ENCODE measurements at places on chromosomes 6 and 20.

DNA sequence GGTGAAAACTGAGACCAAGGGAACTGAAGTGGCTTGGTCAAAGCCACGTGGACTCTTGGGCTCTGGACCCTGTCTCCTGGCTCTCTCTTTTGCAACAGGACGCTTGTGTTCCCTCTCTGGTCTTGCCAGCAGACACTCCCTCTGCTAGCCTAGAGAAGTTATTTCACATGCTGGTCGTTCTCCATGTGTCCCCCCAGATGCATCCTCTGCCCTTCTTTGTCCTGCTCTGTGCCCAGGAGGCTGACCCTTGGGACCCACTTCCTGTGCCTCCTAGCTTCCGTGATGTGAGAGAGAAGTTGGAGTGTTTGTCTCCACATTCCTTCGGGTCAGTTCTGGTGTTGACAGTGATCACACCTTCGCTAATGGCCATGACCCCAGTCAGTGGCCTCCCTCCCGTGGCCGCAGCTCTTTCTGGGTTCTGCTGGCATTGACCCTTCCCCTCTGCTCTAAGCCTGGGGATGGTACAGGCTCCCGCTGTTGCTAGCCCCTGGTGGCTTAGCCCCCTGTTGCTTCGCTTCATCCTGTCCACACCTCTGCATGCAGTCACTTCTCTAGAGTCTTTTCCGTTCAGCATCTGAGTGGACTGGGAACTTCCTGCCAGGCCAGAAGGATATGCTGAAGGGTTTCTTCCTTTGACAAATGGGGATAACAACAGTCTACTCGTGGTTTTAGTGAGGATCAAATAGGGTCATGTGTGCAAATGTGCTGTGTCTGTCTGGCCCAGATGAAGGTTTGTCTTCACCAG lies 70.1 kb upstream of the BMP2 start:
- no peak for DNase-seq

- DNase-seq, result no peak
Observed at GRCh38 chr6:28867086-28867409, 56.7 kb downstream of the TRIM27 start.

DNA sequence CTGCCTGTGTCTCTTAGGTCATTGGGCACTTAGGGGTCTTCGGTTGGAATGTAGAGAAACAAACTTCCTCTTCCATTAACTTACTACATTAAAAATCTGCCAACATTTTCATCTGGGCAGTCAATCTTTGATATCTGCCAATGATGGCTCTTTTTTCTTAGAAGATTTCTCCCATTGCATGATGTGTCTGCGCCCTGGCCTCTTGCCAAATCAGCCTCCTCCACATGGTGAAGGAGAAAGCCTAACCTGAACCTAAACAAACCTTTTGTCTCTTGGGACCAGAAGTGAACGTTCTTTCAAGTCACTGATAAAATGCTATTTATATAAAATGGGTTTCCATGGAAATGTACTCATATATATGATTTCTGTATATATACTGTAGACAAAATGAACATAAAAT lies 998.9 kb upstream of the GJE1 start:
- peak; percentile 6 for DNase-seq

- no peak for DNase-seq
Observed at GRCh38 chr6:104705916-104706442, 153.7 kb downstream of the HACE1 start.

DNA sequence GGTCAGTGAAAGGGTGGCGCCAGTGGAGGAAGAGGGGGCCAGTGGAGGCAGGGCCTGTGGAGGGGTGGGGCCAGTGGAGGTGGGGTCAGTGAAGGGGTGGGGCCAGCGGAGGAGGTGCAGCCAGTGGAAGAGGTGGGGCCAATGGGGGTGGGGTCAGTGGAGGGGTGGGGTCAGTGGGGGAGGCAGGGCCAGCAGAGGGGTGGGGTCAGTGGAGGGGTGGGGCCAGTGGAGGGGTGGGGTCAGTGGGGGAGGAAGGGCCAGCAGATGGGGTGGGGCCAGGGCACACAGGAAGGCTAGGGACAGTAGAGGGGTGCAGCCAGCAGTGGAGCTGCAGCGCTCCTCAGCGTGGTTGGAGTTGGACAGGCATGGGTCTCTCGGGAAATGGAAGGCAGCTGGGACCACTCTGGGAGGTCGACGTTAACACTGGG lies 18.7 kb downstream of the ADRM1 start:
- peak; percentile 40 for DNase-seq

- no peak for DNase-seq
Observed at GRCh38 chr6:33744895-33745546, 1.7 kb downstream of the IP6K3 start.

DNA sequence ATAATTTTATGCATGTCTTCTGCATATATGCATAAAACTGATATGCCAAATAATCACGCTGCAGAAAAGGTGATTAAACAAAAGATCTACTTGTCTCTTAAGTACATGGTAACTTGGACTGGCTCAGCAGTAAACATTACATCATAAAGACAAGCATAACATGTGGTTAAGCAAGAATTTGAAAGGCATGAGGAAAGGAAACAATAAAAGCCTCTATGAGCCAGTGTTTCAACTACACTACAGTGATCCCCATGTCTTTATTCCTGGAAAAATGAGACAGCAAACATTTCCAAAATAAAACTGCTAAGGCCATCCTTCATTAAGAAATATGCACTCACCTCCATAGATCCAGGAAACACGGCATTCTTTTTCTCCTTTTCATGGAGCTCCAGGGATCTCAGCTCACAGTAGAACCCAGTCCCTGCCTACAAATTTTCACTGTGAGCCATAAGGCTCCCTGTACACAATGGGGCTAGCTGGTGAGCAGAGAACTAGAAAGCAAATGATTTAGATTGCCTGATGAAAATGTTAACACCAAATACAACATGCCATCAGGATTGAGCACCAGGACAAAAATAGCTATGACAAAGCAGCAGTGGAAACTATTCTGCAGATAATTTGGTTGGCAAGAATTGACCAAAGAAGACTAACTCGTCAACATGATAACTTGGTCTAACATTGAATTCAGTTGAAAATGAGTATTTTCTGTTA lies 156.1 kb downstream of the COL21A1 start:
- DNase-seq, result no peak

- DNase-seq, result peak; percentile 60
Observed at GRCh38 chr6:85354761-85355618, 94.9 kb upstream of the NT5E start.

DNA sequence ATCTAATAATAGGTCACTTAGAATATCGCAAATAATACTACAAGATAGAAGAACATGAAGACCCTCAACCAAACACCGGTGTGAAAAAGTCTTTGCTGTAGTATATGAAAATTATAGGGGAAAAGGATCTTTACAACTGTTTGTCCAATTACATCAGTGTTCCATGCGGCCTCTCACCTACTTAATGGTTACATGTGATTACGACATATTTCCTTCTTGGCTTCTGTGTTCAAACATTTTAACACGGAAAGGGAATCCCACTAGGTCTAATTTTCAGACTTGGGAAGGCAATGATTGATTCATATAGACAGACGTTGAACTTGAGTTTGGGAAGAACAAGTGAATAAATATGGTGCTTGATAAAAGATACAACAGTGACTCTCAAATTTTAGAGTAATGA lies 273.4 kb downstream of the KIF16B start:
- DNase-seq, result no peak

DNA sequence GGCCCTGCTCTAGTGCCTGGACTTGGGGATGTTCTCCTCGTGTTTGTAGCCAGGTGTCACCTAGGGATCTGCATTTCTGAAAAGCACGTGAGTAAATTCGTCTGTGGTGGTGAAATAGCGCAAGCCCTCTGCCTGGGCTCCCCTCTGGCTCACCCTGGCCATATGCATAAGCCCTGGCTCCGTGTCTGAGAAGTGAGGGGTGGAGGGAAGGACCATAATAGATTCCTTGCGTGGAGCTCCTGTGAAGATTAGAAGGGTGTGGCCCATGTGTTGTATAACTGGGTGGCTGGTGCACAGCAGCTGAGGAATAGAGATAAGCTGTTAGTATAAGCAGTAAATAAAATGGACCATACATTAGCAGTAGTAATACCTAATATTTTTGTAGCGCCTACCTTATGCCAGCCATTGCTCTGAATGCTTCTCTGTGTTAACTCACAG lies 4.8 kb downstream of the BCAS1 start:
- DNase-seq, result no peak

DNA sequence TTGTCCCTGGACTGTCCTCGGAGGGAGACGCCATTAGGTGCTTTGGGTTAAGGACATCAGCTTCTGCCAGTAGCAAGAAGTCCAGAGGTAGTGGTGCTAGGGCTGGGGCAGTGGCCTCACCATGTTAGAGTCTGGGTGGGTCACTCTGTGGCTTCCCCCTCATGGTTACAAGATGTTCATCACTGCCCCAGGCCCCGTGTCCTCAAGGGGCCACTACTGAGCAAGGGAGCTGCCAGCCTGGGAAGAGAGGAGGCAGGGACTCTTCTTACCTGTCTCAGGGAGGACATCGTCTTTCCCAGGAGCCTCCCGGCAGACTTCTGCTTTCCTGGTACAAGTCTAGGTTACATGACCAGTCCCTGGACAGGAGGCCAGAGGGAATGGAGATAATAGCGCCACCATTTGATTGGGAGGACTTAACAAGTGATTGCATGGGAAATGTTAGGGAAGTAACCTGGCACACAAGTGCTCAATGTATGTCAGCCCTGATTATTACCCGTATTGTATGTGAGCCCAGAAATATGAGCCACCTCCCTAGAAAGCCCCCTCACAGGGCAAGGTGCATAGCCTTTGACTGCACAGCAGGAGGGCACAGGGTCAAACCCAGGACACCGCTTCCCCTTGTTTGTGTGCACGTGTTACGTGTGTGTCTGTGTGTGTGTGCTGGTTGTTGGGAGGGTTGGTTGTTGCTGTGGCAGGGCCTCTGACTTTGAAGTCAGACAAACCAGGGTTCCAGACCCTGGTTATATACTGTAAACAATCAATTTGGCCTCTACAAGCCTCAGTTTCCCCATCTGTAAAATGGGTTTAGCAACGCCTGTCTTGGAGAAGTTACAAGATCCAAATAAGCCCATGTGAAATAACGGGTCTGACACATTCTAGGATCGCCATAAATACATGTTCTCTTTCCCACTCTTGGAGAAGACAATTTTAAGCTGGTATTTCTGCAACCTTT lies 30.0 kb downstream of the SIRPA start:
- DNase-seq, result no peak

DNA sequence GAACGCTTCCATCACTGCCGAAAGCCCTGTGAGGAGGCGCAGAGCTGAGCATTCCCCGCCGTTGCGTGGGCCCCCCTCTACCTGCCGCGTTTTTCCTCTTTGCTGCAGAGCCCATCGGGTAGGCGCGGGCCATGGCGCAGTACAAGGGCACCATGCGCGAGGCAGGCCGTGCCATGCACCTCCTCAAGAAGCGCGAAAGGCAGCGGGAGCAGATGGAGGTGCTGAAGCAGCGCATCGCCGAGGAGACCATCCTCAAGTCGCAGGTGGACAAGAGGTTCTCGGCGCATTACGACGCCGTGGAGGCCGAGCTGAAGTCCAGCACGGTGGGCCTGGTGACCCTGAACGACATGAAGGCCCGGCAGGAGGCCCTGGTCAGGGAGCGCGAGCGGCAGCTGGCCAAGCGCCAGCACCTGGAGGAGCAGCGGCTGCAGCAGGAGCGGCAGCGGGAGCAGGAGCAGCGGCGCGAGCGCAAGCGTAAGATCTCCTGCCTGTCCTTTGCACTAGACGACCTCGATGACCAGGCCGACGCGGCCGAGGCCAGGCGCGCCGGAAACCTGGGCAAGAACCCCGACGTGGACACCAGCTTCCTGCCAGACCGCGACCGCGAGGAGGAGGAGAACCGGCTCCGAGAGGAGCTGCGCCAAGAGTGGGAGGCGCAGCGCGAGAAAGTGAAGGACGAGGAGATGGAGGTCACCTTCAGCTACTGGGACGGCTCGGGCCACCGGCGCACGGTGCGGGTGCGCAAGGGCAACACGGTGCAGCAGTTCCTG lies 693 bp downstream of the FAM50B start:
- DNase-seq, result no peak

- no peak for DNase-seq
Observed at GRCh38 chr6:21402368-21402767, 191.2 kb upstream of the SOX4 start.

DNA sequence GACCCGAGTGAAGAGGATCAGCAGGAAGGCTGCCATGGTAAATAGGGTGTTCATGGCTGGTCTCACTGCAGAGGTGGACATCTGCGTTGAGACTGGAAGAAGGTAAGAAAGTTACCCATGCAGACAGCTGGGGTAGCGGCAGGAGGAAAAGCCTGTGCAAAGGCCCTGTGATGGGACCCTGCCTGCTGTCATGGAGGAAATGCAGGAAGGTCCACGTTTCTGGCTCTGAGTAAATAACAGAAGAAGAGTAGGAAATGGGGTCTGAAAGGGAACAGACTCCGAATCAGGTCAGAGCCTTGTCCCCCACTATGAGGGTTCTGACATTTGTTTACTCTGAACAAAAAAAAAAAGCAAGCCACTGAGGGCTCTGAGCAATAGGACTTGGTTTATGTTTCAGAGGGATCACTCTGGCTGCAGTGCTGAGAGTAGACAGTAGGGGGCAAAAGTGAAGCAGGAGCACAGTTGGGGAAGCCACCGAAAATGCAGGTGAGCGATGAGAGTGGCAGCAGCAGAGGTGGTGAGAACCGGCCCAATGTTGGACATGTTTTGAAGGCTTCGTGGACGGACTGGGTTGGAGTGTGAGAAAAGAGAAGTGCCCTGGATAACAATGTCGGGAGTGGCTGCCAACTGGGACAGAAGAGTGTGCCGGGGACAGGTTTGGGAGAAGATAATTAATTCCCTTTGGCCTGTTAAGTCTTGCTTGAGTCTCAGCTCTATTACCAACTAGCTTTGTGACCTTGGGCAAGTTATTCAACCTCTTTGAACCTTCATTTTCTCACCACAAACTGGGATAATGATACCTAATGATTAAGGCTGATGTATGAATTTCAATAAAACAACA lies 57.9 kb upstream of the MAP7 start:
- peak; percentile 66 for DNase-seq

GRCh38 chr6:147322299-147323162 lies 118.3 kb downstream of the STXBP5 start:
- DNase-seq, result no peak

DNA sequence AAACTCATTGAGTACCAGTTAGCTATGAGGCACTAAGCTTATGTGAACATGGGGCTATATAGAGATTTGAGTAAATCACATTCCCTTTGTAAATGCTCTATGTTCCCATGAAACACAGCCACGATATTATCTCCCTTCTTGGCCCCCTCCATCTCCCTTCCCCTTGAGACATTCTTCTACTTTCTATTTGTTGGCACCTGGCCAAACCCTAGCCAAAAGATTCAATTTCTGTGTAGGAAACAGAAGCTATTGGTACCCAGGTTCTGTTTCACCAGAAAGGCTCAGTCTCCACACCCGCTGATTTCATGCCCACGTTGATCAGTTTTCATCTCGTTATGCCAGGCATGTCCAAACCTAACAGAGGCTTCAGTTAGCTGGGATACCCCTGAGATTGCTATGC lies 145.5 kb upstream of the LAMP5 start:
- DNase-seq, result no peak
